Head of caudate nucleus (tissue), 42 donors: ENCODE measurements at places on chromosomes 6 and 20.

- no peak for DNase-seq
These were observed 744 bp downstream of the VSX1 start for GRCh38 chr20:25081065-25081729.

DNA sequence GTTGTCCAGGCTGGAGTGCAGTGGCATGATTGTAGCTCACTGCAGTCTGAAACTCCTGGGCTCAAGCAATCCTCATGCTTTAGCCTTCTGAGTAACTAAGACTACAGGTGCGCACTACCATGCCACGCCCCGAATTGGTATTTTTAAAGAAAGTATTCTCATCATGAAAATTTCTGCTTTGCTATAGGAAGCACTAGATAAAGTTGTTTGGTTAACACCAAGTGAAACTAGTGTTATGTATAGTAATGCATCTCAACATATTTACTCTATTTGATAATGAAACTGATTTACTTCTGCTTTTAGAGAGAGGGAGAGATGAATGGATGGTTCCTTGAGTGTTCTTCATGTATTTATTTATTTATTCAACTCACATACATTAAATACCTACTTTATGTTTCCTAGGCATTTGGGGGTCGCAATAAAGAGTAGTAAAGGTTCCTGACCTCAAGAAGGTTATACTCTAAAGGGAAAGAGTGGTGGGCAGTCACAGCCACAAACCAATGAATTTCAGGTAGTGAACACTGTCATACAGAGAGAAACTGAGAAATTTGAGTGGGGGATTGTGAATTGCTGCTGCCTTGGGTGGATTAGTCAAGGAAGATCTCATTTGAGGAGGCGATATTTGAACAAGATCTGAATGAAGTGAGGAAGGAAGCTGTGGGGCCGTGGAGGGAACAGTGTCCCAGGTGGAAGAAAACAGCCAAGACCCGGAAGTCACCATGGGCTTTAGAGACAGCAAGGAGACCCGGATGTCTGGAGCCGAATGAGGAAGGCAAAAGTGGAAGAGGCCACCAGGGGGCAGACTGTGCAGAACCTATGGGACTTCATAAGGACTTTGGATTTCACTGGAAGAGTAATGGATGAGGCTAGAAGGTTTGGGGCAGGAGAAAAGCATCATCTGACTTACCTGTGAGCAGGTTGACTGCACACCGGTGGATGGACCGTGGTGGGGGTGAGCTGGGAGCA lies 185.6 kb downstream of the TSHZ2 start:
- DNase-seq, result peak; percentile 56

DNA sequence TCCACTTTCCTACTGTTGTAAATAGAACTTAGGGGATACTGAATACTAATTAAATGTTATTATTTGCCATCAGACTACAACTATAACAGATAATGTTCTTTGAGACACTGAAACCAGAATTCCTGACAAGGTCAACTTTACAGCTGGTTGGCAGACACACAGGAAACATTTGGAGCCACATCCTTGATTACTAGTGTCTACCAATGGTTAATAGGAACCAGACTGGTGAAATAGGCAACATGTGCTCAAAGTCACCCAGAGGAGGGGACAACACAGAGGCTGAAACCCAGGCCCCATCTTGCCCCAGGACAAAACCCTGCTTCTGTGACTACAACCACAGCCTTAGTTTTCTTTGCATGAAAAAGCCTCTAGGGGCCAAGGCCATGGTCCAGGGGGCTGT lies 47.8 kb upstream of the NT5E start:
- DNase-seq, result no peak

- DNase-seq, result no peak
These were observed 5.0 kb downstream of the TCF21 start for GRCh38 chr6:133893946-133894345.

- DNase-seq, result no peak
These were observed 368.3 kb upstream of the SASH1 start for GRCh38 chr6:147974376-147974775.

DNA sequence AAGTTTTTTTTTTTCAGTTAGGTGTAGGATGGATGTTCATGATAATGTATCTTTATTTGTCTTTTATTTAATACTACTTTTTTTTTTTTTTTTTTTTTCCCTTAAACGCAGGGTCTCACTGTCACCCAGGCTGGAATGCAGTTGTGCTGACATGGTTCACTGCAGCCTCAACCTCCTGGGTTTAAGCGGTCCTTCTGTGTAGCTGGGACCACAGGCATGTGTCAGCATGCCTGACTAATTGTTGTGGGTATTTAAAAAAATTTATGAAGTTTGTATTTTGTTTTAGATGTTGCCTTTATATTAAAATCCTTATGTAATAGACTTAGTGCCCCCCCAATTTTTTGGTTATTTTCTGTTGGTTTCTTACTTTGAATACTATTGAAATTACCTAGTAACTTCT lies 42.6 kb downstream of the NCOA3 start:
- DNase-seq, result no peak

DNA sequence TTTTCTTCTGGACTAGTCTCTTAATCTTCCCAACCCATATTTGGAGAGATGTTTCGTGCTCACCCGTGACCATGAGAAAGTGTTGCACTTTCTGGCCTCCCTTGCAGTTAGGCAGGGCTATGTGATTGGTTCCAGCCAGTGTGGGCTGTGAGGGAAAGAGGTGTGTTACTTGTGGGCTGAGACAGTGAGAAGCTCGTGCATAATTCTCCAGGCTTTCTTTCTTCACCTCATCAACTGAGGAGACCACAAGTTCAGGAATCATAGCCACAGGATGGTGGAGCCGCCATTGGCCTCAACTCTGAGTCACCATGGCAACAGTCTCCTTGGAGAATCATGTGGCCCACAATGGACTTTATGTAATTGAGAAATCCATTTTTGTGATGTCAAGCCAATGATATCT lies 57.5 kb upstream of the FUCA2 start:
- no peak for DNase-seq

GRCh38 chr20:11080781-11081377 lies 407.1 kb upstream of the JAG1 start:
- no peak for DNase-seq

DNA sequence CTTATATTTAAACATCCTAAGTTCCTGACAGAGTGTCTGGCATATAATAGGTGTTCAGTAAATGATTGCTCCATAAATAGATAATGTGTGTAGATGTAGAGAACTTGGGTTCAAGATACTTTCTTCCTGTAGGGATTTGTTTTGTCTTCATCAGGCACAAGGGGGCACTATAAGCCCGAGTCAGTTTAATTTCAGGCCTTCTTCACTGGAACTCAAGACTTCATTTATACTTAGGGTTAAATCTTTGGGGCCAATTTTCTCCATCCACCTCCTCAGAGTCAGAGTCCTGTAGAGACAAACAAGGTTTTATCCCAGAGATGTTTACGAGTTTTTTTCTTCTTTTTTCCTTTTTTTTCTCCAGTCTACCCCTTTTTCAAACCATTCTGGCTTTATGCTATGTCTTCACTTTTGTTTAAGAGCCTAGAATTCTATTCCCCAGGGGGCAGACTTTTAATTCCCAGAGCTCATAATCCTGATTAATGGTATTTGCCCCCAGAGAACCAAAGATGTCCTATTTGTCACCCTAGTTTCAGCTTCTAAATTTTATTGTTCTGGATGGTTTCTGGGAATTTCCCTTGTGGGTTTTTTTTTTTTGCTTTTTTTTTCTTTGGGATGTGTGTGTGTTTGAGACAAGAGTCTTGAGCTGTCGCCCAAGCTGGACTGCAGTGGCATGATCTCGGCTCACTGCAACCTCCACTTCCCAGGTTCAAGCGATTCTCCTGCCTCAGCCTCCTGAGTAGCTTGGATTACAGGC lies 88.4 kb downstream of the HFE start:
- DNase-seq, result peak; percentile 66
